ENCODE measurements at places on chromosomes 16 and 17.

DNA sequence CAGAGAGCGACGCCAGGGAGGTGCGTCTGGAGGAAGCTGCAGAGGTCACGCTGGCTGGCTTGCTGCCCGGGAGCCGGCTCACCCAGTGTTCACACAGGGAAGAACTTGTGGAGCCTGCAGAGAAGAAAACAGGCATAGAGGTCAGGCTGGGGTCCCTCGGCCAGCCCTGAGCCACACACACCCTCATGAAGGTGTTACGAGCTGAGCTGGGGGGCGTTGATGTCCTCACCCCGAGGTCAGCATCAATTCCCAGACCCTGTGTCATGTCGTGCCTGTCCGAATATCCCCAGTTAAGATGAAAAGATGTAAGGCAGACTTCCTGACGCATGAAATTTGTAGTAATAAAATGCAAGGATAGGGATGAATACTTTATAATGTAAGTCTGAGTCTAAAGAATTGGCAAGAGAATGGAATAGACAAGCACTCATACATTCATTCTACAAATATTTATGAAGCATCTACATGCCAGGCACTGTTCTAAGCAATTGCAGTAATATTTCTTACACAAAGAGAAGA, 77.1 kb downstream of the USP31 start:
- no peak for DNase-seq

DNA sequence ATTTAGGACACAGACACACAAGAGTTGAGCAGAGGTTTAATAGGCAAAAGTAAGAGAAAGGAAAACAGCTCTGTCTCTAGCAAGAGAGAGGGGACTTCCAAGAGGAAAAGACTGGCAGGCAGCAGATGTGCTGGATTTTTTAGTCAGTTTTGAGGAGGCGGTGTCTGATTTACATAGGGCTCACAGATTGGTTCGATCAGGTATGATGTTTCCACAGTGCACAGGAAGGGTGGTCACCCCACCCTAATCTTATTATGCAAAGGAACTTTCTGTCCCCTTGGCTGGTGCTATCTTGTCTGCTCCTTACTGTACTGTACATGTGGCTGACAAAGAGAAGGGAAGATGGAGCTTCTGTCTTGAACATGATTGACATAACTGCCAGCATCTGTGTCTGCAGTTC, 25.3 kb downstream of the BFAR start:
- DNase-seq = no peak

GRCh38 chr17:2157081-2157480, 102.2 kb downstream of the HIC1 start:
- no peak for DNase-seq

GRCh38 chr17:68297195-68297594, 5.9 kb downstream of the ARSG start:
- no peak for DNase-seq

- no peak for DNase-seq
Observed at GRCh38 chr16:67150833-67151396, at the start of gene B3GNT9. TSS of gene B3GNT9 (minus strand) at chr16:67150998. CDS start at chr16:67150485, 513 bp downstream.

DNA sequence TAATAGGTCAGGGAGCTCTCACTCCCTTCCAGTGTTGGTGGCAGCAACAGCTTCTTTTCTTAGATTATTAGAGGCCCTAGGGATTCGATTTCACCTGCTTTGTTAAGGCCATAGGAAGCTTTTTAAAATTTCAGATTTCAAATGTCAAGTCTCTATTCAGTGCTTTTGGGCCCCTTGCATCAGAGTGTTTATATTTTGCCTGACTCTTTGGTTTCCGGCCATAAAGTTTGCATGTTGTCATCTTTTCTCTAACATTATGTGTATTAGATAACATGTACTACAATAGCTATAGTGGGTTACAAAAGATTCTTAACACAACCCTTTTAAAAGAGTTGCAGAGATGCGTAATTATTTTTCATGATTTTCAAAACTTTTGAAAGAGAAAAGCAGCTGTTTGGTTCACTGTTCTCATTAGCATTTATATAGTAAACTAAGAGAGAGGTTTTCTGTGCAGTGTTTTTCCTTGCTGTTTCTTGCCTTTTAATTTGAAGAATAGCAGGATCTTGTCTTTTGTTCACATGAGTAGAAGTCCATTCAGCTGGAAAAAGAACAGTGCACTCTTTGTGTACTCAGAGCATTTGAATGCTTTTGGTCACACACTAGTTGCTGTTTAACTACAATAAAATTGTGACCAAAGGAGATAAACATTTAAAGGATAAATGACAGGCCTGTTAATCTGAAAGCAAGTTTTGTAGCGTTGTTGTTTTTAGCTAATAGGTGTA, 52.5 kb downstream of the FTO start:
- DNase-seq = no peak

GRCh38 chr17:76079956-76080767, 1.2 kb downstream of the ZACN start:
- no peak for DNase-seq

GRCh38 chr17:79857095-79857494, 17.9 kb upstream of the CBX4 start:
- DNase-seq = no peak

GRCh38 chr17:36727577-36727976, 126.2 kb downstream of the MRM1 start:
- no peak for DNase-seq

DNA sequence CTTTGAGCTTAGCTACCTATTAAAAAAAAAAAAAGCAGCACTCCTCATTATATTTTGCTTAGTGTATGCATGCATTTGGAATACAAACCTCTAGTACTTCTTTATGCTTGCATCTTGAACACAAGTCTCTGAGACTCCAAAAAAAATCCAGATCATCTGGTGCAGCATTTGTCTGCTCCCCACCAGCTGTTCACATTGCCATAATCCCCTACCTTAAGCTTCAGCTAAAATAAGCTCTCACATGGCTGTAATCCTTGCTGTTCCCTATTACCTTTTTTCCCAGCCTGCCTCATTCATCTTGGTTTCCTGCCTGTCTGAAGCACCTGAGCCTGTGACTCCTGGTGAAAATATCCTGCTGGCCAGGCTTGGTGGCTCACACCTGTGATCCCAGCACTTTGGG, 7.5 kb upstream of the NFATC2IP start:
- no peak for DNase-seq
